NCI-H2029 treated with DMSO at 0.1 percent for 48 hours (cell line): ENCODE measurements at places on chromosomes 3 and 15.

GRCh38 chr3:50972029-50972428 is 297.3 kb downstream of the DOCK3 start:
- no peak for DNase-seq

DNA sequence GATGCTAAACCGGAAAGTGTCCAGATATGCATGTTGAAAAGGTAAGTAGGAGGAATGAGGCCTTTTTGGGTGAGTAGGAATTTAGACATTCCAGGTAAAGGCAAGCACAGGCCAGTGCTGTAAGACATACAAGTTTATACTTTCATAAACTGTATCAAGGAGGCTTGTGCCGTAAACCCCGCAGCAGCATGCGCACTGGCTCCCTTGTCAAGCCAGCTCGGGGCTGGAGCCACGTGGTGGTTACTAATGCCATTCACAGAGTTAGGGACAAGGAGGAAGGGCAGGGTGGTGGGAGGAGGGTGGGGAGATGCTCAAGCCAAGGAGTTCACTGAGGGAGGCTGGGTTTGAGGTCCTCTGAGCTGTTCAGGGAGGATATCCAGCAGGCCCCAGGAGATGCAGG is 35.8 kb downstream of the PLD1 start:
- no peak for DNase-seq

- no peak for DNase-seq
Measured at GRCh38 chr15:96333131-96334016, 2.9 kb downstream of the NR2F2 start.

DNA sequence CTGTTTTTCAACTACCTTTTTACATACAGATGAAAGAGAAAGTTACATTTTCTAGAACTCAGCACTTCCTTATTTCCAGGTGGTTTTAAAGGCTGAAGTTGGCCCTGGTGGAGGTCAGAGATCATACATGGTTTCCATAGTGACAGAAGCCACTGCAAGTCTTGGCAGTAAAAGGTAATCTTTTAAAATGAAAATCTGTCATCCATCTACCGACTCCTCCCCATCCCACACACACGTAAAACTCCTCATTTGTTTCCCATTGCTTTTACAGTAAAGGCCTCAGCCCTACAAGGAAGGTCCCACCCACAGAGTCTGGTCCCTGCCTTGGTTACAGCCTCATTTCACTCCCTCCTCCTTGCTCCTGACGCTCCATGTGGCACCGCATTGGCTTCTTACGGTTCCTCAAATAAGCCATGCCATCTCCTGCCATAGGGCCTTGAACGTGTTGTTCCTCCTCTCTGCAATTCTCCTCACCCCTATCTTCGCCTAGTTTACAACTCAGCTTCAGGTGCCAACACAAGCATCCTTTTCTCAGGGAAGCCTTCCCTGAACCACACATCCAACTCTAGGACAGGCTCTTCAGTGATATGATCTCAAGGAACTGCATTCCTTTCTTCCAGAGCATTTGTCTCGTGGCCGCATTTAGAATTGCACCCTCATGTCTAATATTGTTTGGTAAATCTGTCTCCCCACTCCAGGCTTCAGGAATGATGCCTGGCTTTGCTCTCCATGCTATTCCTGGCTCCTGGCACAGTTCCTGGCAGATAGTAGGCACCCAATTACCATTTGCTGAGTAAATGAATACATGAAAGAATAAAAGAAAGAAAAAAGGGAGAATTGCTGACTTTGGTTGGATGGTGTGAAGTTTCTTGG is 2.6 kb downstream of the CYP19A1 start:
- no peak for DNase-seq

DNA sequence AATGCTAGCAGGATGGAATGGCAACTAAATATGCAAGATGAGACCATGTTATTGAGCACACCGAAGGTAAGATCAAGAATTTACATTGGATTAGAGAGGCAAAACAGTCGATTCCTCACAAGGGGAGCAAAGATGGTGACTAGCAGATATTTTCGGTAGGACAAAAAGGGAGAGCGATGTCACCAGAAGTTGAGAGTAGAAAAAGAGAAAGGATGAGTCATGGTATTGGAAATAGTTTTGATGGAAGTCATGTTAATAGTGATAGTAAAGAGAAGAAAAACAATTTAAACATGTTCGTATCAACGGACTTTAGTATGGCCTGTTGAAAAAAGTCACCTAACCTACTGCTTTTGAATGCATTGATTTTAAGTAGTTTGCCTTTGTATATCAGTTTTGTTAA is 55.0 kb downstream of the UBE2E2 start:
- no peak for DNase-seq

DNA sequence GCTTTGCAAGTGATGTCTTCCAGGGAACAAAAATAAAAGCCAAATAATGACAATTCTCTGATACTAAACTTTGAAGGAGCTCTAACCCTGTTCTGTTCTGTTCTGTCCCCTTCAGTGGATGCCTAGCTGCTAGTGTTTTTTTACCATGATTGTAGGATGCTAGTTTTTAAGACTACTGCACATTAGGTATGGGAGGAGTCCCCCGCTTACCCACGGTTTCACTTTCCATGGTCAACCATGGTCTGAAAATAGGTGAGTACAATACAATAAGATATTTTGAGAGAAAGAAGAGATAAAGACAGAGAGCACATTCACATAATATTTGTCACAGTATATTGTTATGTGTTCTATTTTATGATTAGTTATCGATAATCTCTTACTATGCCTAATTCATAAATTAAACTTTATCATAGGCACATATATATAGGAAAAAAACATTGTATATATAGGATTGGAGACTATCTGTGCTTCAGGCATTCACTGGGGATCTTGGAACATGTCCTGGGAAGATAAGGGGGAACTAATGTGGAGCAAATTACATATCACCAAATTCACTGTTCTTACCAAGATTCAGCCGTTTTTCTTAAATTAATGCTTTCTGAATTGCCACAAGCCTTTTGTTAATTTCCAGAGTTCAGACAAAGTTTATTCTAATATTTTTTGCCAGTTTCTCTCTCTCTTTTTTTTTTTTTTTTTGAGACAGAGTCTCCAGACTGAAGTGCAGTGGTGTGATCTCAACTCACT is 32.8 kb upstream of the POMGNT2 start:
- DNase-seq: no peak

DNA sequence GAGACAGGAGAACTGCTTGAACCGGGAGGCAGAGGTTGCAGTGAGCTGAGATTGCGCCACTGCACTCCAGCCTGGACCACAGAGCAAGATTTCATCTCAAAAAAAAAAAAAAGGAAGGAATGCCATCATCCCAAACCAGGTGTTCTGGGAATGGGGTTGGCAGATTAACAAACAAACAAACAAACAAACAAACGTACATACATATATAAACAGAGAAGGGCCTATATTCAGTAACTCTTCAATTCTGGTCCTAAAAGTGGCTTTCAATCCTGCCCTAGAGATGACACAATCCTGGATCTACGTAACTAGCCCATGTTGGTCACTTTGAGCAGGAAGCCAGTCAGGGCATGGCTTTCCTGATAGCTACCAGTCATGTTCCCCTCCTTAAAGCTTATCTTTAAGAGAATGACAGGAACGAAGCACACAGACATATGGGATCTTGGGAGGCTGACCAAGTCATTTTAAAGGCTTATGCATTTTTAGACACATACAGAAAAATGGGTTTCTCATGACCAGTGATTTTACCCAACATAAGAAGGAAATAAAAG is 29.9 kb upstream of the RAB11A start:
- no peak for DNase-seq

DNA sequence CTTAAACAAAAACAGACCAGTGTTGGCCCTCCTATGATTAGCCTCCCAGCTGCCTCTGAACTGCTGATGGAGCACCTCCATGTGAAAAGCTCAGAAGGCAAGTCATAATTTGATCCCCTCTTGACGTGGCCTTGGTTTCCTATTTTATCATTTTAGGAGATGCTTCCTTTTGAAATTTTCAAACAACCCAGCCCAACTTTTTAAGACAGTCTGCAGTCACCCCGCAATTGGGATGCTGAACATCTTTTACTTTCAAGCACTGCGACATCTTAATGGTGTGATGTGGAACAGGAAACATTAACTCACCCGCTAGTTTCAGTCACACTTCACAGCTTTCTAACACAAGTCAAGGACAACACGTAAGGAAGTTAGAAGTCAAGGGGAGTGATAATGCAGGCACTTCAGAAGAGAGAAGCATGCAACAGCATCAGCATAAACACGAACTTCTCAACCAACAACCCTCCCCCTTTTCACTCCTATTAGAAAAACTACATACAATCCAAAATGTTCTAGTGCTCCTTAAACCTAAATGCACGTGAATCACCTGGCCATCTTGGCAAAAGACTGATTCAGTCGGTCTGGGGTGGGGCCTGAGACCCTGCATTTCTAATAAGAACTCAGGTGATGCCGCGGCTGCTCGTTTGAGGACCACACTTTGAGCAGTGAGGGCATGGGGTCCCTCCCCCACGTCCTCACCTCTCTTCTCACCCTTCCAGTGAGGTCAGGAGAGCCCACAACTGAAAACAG is 161.5 kb downstream of the FOXP1 start:
- no peak for DNase-seq
